ENCODE measurements at places on chromosomes 13 and 19.
A peak's percentile ranks its signal among the peaks of the same experiment; 100 is the strongest.

DNA sequence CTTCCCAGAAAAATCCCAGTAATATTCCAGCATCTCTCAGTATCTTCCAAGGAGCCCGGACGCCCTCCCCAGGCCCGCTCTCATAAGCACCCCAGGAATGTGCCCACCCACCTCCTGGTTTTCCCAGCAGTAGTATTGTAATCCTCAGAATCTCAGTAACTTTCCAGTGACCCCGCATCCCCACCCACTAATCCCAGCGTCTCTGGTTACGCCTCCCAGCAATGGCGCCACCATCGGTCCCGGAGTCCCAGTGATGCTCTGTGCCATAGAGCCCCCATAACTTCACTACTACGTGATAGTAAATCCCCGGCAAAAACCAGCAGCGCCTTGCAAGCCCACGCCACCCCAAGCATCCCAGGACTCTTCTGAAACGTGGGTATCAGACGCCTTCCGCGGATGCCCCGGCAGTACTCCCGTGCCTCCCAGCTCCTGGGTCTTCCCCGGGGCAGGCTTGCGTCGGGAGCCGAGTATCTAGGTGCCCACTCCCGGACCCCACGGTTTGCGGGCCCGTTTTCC, 928 bp upstream of the PNPLA6 start:
- peak; percentile 78 for DNase-seq

GRCh38 chr19:40400559-40400958, 10.6 kb upstream of the HIPK4 start:
- DNase-seq = no peak

DNA sequence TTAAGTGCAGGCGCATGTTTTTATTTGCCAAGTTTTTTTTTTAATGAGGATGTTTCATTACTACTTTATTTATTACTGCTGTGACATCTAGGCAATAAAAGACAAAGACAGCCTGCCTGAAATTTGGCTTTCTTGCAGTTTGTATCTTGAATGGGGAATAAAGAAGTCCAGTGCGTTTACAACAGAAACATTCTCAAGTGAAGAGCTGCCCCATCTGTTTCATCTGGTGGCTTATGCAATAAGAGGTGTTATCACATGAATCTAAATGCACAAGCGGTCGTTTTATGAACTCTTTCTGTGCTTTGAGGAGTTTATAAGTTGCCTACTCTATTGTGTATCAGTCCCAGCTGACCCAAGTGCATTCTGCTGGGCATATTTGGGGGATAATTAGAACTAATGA, 12.6 kb upstream of the MAB21L1 start:
- DNase-seq = no peak

DNA sequence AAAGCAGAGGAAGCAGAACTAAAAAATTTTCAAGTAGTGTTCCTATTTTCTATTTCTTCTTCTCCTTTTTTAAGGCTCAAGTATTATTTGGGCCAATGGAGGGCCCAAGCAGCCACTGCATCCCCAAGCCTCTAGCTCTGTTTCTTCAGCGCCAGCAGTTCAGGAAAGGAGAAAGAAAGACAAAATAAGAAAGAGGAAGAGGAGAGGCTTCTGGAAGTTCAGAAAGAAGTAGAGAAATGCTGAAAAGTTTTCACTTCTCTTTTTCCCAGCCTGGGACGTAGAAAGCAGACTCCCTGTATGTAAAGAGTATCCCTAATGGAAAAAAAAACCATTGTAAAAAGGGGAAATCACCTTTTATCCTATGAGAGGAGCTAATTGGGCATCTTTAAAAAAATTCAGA, 165.5 kb upstream of the KLF12 start:
- no peak for DNase-seq

- DNase-seq = no peak
These were observed 28.8 kb upstream of the F7 start for GRCh38 chr13:113076681-113077401.

DNA sequence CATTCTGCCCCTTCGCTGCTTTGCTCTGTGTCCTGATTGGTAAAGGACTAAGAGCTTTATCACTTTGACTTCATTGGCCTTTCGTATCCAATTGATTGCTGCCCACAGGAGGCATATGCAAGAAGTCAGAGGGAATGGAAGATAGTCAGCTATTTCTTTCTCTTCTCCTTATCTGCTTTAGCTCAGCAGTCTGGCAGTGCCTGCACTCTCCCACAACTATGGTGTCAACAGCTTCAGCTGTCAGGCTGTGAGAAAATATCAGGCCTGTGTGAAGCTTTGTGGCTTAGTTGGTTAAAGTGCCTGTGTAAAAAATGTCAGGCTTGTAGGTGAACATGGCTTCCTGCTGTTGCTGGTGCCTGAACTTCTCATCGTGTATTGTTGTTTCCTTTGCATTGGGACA, 243.0 kb downstream of the PCDH17 start:
- no peak for DNase-seq

Measured in ureter (tissue), 1 donor.